ENCODE measurements at places on chromosomes 2 and 18.

- no peak for DNase-seq
Observed at GRCh38 chr2:98374286-98374685, 28.0 kb downstream of the CNGA3 start.

- DNase-seq, result no peak
Observed at GRCh38 chr2:95761556-95761955, 169.8 kb downstream of the TRIM43 start.

- DNase-seq, result no peak
Observed at GRCh38 chr2:126949775-126950174, 51.1 kb downstream of the TEX51 start.

DNA sequence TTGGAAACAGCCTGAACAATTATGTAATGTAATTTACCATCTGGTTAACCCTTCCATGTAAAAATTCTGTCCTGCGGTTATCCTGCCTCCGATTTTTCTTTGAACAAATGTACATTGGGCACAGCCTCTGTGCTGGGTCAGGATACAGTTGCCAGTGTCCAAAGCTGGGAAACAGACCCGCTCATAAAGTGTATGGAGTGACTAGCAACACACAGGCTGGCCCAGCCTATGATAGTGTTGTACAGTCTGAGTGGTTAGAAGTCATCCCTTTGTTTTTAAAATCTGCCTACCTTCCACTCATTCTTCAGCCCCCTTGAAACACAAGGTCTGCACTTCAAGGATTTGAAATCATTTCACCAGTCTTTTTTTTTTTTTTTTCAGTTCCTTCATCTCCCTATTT, 50.1 kb downstream of the FEZ2 start:
- DNase-seq, result no peak

- DNase-seq, result peak; percentile 8
Observed at GRCh38 chr18:51195451-51196117, 1.9 kb downstream of the MEX3C start.

DNA sequence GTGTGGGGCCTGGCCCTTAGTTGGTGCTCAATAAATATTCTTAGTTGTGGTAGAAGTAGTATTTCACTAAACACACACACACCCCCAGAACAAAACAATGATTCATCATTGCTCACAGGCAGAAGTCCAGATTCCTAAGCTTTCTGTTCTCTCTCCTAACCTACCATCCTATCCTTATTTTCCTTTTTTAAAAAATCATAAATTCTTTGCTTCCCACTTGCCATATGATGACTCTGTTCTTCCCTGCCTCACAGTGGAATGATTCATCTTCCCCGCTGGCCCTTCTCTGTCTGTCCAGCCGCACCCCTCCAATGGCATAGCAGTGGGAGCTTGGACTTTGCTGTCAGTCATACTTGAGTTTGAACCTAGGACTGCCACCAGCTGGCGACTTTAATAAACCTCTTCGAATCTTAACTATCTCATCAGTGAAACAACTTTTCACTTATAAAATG, 5.2 kb downstream of the EML6 start:
- no peak for DNase-seq

- DNase-seq, result no peak
Observed at GRCh38 chr2:151967829-151968722, 130.8 kb downstream of the CACNB4 start.

DNA sequence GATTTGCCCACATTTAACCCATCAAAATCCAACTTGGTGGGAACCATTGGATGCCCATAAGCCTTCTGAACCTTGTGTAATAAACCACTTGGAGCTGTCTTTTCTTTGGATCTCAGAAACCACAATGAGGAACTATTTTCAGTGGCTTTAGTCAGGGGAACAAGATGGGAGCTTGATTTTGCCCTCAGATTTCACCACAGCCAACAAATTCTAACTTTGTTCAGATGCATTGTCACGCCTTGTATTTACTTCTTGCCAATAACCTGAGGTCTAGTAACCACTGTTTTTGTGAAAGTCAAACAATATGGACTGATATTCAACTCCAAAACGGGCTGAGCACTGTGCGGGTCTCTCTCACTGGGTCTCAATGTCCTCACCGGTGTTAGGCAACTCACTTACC, 508.2 kb downstream of the TNS1 start:
- DNase-seq, result no peak

DNA sequence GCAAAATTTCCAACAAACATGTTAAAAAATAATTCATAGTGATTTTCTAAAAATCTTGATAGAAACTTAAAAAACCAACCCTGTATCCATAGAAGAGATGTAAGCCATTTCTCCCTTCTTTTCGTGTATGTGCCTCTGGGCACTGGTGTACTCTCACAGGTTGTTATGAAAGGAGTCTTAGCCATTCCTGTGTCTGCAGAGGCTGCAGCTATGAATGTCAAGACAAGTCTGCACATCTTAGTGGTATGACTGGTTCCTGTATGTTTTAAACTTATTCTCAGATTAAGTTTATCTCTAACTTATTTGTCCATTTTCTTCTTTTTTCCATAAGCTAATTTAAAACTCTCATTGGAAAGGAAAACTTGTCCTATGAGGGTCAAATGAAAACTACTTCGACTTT, 84.0 kb downstream of the DPP4 start:
- DNase-seq, result no peak

DNA sequence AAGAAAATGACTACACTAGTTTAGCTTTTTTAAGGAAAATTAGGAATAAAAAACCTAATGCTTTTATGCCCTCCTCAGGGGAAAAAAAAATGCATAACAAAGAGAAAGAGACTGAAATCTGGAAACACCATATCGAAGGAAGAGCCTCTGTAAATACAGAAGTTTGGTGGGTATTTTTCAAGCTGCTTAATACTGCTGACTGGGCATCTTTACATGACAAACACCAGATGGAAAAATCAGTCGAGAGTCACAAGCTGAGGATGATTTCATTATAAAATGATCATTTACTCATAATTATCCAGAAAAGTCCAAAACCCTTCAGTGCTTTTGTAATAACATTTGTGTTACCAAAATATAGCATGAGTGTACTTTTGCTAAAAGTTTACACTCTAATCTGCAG, 1600.7 kb upstream of the ACVR2A start:
- no peak for DNase-seq

GRCh38 chr2:48551548-48551947, 21.6 kb downstream of the STON1 start:
- DNase-seq, result no peak

- DNase-seq, result no peak
Observed at GRCh38 chr18:42756214-42756613, 359.3 kb downstream of the RIT2 start.

GRCh38 chr2:166870346-166870745, 17.9 kb upstream of the XIRP2 start:
- DNase-seq, result no peak

DNA sequence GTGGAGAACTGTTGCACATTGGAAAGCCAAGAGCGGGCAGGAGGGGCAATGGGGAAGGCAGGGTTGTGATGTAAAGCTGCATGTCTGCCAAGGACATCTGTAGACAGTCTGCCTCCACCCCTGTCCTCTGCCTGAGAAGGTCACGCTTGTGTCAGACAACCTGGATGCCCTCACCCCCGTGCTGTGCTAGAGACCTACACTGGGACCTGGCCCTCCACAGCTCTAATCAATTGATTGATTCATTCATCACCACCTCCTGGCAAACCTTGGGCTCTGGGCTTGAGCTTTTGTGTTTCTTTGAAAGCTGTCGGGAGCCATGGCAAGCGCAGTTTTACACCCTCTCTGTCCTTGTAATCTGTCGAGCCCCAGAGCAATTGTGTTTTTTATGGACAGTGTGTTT, 41.1 kb downstream of the MARCO start:
- no peak for DNase-seq

GRCh38 chr2:172013396-172013795, 13.6 kb downstream of the METAP1D start:
- DNase-seq, result no peak

GRCh38 chr2:19255481-19255880, 102.9 kb downstream of the OSR1 start:
- DNase-seq, result no peak

DNA sequence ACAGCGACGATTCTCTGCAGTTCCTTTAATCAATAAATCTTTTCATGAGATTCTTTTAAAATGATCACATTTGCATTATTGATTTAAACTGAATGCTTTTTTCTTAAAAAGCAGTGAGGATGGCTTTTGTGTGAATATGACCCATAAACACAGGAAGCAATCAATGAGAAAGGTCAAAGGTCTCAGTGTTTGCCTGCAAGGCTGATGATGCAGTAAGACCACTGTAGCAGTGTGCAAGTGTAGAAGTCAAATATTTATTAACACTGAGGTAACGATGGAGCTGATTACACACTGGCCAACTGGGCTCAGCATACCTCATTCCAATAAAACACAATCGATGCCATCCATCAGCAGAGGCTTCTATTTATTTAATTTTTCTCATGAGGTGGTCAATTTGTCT, 633.5 kb downstream of the DCDC2C start:
- DNase-seq, result no peak

DNA sequence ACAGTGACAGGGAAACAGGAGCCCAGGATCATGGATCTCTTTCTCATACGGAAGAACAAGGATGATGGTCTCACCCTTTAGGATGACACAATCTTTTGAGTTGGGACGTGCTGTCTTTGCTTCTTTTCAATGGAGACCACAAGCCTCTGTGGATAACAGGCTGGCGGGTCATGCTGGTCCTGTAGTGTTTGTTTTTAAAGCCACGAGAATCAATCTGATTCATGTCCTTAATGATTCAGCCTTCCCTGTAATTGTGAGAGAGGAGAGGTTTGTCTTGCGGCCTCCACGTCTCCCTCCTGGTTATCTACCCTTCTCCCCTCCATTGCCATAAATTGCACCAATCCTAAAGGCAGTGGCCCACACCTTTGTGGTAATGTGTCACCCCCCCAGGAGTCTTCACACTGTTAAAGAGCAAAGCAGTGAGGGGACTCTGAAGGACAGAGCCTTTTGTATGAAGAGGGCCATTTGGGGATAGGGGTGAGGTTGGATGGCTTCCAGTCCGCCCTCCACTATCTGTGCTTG, 87.7 kb upstream of the TGFA start:
- DNase-seq, result no peak

DNA sequence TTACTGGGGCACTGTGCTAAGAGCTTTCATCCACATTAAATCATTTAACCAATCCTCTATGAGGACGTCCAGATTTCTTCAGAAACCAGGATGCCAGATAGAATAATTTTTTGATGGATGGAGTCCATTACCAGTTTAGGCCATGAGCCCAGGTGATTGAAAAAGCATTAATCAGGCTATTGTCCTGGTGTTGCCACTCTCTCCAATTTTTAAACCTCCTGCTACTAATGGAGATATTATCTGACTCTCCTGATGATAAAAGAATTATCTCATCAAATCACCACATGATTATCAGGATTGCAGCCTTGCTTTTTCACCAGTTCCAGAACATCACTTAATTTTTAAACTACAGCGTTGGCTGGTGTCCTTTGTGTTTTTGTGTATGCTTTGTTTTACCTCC, 402.2 kb downstream of the CLIP4 start:
- DNase-seq, result no peak

GRCh38 chr2:39252888-39253518, 9.2 kb upstream of the CDKL4 start:
- DNase-seq, result no peak

- DNase-seq, result no peak
Observed at GRCh38 chr18:3869848-3870247, 419.9 kb downstream of the TGIF1 start.

DNA sequence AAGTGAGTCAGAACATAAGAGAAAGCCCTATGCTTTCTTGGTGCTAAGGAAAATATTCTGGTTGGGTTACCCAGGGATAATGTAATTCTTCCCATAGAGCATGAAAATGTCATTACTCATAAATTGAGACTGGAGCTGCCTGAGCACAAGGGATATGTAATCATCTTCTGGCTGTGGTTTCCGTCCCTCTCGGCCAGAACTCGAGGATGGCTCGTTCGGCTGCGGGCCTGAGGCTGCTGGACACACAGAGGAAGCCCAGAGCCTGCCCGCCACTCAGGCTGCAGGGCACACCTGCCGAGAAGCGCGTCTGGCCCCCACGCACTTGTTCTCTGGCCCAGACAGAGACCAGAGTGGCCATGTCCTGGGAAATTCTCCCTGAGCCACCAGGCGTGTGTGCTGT, 104.9 kb downstream of the ASAP2 start:
- no peak for DNase-seq

Data from stimulated activated CD4-positive, alpha-beta T cell treated with anti-CD3 and anti-CD28 coated beads, Interleukin-4, amount 100 ng/mL, for 1 hour (primary cell).